ENCODE measurements at places on chromosomes 2 and 18.

DNA sequence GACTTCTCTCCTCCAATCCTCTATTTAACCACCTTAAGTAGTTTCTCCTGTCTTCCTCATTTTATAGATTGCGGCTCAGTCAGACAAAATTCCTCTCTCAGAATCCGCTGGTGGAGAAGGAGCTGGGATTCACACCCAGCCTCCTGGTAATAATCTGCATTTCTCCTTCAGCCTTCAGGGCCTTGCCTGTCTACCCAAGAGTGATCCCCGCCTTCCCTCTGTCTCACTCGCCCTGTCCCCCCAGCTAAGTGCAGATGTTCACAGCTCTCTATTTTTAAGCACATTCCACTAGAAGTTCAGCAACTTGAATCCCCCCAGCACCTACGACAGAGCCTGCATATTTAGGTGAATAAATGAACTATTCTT is 212.5 kb upstream of the HAAO start:
- DNase-seq: no peak

- no peak for DNase-seq
These were observed 202.4 kb downstream of the TDRD15 start for GRCh38 chr2:21326152-21326551.

GRCh38 chr2:158357699-158358098 is 98.9 kb downstream of the CCDC148 start:
- no peak for DNase-seq

GRCh38 chr2:182807319-182807718 is 59.1 kb downstream of the FRZB start:
- no peak for DNase-seq

DNA sequence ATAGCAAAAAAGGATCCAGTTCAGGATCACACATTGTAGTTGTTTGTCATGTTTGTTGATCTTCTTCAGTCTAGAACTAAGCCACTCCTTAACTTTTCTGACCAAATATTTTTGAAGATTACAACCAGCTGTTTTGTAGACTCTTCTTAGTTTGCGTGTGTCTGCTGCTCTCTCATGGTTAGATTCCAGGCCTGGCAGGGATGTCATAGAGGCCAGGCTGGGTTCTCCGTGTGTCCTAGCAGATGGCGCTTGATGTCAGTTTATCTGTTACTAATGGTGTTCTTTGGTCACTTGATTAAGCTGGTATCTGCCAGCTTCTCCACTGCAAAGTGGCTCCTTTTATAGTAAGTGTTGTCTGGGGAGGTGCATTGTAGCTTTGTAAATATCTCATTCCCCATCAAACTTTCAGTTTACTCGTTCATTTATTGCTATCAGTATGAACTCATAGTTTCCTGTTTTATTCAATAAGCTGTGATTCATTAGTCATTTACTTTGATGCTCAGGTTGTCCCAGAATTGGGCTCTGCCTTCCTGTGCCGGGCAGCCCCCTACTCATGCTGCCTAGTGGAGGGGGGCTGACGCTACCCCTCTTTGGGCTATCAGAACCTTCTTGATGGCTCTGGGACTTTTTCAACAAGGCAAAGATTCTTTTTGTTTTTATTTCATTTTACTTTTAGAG is 42.1 kb downstream of the GRHL1 start:
- DNase-seq: no peak

- DNase-seq: no peak
These were observed 23.8 kb upstream of the EFHD1 start for GRCh38 chr2:232609607-232610006.

Measured in stimulated activated CD8-positive, alpha-beta memory T cell treated with anti-CD3 and anti-CD28 coated beads, Interleukin-7, amount 100 ng/mL, for 1 hour (primary cell).